Stimulated activated CD4-positive, alpha-beta T cell treated with anti-CD3 and anti-CD28 coated beads, Interleukin-1b, Interleukin-23, amount 100 ng/mL, for 1 hour (primary cell): ENCODE measurements at places on chromosomes 7 and 10.

DNA sequence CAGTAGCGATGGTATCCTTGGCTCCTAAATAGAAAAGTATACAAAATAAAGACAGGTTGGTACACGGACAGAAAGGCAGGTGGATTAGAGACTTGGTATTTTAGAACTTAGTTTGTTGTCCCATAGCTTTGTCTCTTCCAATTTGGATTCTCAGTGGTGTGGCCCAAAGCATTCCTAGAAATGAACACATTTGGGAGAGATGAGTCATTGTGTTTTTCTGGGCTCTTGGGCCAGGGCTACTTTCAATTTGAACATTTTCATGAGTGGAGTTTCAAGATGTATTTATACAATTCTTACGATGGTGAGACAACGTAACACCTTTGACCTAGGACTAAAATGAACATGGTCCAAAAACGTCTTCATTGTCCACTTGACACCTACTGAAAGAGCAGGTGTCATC lies 225.1 kb upstream of the YAE1 start:
- DNase-seq = no peak

DNA sequence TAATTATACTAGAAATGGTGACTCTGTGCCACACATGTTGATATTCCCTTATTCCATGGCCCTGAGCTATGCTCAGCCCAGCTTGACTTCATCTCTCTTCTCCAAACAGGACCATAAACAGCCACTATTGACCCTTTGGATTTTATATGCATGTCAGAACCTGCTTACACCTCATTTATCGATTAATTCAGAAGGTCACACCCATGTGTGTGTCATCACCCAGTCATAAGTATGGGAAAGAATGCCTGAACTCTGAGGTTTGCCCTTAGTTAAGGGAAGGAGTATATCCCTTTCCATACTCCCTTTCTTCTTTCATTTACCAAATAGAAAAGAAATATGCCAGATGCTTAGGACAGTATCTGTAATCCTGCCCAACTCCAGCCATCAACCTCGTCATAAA lies 602.3 kb downstream of the SORCS3 start:
- no peak for DNase-seq

DNA sequence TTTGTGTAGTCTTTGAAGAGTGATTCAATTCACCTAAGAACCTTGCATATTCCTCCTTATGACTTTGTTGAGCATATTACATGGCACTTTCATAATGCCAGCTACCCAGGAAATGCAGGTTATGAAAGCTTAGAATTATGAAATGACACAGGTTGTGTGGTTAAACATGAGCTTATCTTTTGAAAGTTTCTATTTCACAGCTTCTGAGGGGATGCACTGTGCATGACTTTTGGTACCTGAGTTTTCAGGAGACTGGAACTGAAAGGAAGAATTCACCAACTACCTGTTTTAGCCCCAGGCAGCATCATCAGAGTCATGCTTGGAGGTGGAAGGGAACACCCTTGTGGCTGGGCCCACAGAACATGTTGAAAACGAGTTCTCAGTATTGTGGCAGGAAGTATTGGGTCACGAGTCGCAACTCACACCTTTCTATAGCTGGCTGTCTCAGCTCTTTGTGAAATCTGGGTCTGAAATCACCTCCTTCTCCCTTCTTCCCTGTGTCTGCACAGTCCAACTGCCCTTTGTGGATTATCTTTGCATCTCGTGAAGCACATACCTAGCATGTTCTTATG lies 228.2 kb downstream of the PTEN start:
- DNase-seq = peak; percentile 32

DNA sequence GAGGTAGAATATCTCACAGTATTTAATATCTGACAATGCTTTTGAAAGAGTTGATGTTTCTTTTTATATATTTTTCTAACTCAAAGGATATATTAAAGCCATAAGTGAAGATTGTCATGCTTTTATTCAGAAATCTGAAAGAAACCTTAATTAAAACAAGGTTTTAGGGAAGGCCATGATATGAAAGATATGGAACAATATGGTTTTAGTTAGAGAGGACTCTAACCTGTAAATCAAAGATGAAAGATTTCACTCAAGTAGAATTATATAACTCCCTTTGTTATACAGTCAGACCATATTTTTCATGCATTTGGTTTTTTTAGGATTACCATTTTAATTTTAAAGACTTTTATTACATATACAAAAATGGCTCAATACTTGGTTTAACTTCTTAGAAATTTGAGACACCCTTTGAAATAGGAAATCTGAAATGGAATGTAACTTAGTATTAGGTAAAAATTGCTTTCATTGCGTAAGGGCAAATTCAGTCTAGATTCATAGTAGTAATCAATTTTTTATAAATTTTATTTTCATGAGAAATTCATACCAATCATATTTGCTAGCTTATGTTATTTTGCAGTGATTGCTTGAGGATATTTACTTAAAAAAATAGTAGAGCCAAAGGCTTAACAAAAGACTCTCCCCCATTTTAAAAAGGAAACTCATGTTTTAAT lies 119.8 kb downstream of the TWIST1 start:
- no peak for DNase-seq
